ENCODE measurements at places on chromosomes 1 and 21. TPM values are rescaled to one million over a fixed set of nuclear protein-coding genes. Genes with fewer than 3 reads are reported as not detected.
A peak's percentile ranks its signal among the peaks of the same experiment; 100 is the strongest.

GRCh38 chr21:38610623-38611251 is 112.5 kb upstream of the ERG start:
- no peak for DNase-seq

GRCh38 chr1:223531742-223532341 is 133.7 kb downstream of the CAPN8 start:
- no peak for DNase-seq

- no peak for DNase-seq
These were observed 40.5 kb downstream of the DDR2 start for GRCh38 chr1:162672622-162673260.

DNA sequence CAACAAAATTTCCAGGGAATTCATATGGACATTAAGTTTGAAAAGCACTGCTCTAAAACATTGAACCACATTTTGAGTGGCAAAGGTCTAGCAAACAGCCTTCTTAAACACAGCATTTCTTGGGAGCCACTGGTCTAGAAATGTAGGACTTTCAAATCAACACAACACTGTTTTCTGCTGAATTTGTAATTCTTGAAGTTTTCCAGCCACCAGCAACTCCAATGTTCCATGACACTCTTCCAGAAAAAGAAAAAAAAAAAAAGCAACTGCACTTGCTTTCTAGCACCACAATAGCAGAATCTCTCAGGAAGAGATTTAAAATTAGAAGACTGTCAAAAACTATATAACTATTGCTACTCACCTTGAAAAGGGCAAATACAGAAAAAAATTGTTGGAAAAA is 4.5 kb downstream of the SYDE2 start:
- DNase-seq = no peak

GRCh38 chr1:210626341-210626740 is 297.6 kb downstream of the HHAT start:
- no peak for DNase-seq

Gene CSRP1
- 7.3 TPM for total RNA-seq

GRCh38 chr1:106439475-106439874 is 617.0 kb upstream of the PRMT6 start:
- no peak for DNase-seq

DNA sequence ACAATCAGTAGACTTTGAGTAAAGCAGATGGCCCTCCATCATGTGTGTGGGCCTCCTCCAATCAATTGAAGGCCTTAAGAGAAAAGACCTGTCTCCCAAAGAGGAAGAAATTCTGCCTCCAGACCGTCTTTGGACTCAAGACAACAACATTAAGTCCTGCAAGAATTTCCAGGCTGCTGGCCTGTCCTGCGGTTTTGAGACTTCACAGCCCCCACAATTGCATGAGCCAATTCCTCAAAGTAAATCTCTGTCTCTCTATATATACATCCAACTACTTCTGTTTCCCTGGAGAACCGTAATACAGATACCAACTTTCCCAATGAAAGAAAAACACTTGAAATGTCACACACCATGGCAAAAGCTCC is 16.4 kb downstream of the REG4 start:
- DNase-seq = no peak

Gene FMO3
- 0.56 TPM for total RNA-seq

- peak; percentile 70 for DNase-seq
These were observed 4.8 kb downstream of the TCHH start for GRCh38 chr1:152110365-152110859.

Gene TMEM269
- 0.41 TPM for total RNA-seq

Gene TAS1R1
- total RNA-seq = not detected

GRCh38 chr1:62682531-62682930 is 5.7 kb downstream of the DOCK7 start:
- DNase-seq = no peak

Gene TSSK3
- total RNA-seq = 3.8 TPM

DNA sequence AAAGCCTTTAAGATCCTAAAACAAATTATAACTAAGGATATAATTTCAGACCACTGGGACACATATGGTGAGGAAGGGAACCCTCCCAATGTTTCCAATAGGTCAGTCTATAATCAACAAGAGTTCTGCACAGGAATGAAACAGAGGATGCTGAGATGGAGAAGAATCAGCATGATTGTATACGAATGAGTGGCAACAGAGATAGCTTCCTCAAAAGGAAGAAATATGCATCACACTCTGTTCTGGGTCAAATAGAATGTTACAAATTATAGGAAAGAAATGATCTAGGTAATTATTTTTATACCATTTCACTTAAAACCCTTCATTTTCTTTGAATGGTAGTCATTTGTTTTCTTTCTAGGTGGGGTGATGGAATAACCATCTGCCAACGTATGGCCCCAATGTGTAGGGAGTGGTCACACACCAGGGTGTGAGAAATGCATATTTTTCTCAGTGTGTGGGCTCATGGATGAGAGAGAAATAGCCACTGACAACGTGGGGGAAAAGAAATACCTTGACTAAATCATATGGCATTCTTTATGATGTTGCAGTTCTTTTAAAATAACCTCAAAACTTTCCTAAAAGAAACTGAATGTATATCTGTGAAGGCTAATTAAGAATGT is 104.6 kb upstream of the IVNS1ABP start:
- DNase-seq = no peak

DNA sequence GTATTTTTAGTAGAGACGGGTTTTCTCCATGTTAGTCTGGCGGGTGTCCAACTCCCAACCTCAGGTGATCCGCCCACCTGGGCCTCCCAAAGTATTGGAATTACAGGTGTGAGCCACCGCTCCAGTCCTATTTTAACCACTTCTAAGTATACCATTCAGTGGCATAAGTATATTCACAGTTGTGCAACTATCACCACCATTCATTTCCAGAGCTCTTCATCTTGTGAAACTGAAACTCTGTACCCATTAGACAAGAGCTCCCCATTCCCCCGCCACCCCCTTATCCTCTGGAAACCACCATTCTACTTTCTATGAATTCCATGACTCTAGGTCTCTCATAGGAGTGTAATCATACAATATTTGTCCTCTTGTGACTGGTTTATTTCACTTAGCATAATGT is 40.2 kb upstream of the CAMTA1 start:
- no peak for DNase-seq

GRCh38 chr1:12161662-12162458 is 4.9 kb upstream of the TNFRSF1B start:
- DNase-seq = no peak

DNA sequence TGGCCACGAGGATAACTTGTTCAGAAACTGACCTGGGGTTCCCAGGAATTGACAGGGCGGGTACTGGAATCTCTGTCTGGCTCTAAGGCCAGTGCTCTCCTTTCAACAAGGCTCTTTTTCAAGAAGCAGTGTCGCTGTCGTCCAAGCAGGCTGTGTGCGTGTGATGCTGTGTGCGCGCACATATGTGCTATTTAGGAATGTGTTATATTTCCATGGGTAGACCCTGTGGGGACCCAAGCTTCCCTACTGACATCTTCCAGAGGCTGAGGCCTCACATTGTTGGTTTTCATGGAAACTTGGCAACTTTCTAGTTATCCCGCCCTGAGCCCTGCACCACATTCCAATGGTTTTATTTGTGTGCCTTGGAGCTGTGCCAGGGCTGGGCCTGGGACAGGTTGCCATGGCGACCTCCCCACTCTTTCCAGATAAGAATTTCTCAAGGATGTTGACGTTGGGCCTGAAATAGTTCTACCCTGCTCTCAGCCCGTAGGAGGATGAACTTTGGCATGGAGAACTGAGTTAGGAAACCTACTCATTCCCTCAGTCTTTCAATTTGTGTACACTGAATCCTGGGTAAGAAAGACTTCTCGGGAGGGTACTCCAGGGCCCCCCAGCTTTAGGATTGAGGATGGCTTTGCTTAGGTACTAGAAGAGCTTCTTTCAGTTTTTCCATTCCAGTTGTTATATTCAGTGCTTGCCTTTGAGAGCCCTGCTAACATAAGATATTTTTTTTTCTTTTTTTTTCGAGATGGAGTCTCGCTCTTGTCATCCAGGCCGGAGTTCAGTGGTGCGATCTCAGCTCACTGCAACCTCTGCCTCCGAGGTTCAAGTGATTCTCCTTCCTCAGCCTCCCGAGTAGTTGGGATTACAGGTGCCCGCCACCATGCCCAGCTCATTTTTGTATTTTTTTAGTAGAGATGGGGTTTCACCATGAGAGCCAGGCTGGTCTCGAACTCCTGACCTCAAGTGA is 38.8 kb upstream of the SRSF10 start:
- DNase-seq = peak; percentile 87

DNA sequence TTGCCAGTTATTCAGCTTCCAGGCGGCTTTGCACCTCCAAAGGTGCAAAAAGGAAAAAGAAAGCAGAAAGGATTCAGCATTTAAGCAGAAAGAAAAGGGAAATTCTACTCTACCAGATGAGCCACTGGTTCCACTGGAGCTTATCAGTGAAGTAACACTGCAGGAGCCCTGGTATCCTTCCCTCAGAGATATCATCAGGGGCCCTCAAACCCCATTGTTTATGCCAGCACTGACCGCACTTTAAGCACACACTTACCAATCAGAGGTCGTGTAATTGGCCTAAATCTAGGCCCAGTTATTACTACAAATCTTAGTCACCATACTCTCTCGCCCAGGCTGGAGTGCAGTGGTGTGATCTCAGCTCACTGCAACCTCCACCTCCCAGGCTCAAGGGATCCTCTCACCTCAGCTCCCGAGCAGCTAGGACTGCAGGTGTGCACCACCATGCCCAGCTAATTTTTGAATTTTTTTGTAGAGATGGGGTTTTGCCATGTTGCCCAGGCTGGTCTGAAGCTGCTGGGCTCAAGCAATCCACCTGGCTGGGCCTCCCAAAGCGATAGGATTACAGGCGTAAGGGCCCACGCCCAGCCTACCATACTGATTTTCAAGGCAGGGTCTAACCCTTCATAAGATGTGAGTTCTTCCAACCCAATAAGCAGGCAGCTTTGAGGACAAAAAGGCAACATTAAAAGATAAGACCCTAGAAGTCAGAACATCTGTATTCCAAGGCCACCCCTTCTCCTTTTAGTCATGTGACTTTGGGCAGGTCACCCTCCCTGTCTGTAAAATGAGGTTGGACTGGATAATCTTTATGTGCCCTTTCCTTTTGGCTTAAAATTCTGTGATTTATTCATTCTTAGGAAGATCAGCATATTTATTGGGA is 125.3 kb downstream of the SYT2 start:
- no peak for DNase-seq

DNA sequence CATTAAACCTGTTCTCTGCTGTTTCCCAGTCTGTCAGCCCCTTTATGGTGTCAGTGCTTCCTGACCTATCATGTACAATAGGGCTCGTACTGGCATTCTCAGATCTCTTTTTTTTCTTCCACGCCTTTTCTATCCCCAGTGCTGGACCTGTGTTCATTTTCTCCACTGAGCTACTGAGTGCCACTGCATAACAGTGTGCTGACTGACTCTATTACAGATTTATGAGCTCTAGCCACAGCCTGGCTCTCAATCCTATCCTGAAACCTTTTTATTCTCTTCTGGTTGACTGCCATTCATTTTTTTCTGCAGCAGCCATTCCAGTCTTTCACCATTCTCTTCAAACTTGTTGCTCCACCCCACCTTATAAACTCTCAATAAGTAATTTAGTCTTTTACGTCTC is 59.6 kb upstream of the MACF1 start:
- no peak for DNase-seq

Gene HSD3B1
- 10.3 TPM for total RNA-seq

GRCh38 chr1:109477821-109478220 is 5.9 kb upstream of the ATXN7L2 start:
- DNase-seq = peak; percentile 47

DNA sequence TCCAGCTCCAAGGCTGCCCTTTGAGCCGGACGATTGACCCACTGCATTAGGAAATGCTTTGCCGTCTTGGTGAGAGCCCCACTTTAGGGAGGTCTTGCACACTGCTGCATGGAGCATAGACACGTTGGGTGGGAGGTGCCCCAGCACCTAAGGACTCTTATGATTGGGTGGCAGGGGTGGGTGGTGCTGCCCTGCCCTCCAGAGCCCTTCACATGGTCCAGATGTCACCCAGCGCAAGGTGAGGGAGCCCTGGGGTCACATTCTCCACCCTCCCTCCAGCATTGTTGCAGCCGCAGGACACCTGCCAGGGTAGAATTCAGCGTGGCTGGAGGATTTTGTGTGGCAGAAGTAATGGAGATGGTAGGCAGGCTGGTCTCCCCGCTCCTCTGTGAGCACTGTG is 137.4 kb upstream of the COL6A1 start:
- peak; percentile 48 for DNase-seq

Measured in type B pancreatic cell (in vitro differentiated cells).